Body of pancreas (tissue), 4 donors: ENCODE measurements at places on chromosomes 7 and 10.

GRCh38 chr7:157310676-157311185 is 26.1 kb upstream of the DNAJB6 start:
- no peak for DNase-seq

- DNase-seq: no peak
Observed at GRCh38 chr7:50974240-50974639, 191.5 kb upstream of the GRB10 start.

DNA sequence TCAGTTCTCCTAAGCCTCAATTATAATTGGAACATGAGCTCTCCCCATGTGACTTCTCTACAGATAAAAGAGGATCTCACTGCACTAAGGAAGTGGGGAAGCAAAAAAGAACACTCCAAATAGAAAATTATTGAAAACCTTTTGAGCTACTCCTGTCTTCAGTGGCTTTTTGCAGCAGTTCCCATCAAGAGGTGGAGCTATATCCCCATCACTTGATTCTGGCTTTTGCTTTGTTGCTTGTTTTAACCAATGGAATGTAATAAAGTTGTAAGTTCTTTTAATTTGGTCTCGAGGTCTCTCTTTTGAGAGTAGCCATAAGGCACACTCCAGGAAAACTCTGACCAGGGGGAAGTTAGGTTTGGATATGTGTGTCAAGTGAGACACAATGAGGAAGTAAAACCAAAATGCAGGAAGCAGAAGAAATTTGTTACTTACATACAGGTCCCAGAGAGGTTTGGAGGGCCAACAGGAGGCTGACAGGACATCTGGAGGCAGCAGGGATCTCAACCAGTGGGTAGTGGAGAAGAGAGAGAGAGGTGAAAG is 569.4 kb downstream of the HTR7 start:
- DNase-seq: no peak

DNA sequence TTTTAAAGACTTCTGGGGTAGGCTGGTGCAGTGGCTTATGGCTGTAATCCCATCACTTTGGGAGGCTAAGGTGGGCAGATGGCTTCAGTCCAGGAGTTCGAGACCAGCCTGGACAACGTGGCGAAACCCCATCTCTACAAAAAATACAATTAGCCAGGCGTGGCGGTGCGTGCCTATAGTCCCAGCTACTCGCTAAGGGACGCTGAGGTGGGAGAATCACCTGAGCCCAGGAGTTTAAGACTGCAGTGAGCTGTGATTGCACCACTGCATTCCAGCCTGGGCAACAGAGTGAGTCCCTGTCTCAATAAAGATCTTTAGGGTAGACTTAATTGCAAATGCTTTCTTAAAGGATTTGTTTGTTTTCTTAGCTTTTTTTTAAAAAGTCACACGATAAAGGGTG is 29.3 kb downstream of the PTPN12 start:
- no peak for DNase-seq

GRCh38 chr7:77327932-77328628 is 88.1 kb downstream of the GSAP start:
- no peak for DNase-seq

- no peak for DNase-seq
Observed at GRCh38 chr7:26681819-26682418, 182.5 kb downstream of the SKAP2 start.

- DNase-seq: no peak
Observed at GRCh38 chr7:89401099-89401498, 605.6 kb upstream of the TEX47 start.

GRCh38 chr10:130750441-130750840 is 561.1 kb downstream of the TCERG1L start:
- no peak for DNase-seq
